ENCODE measurements at places on chromosomes 2 and 18.

- DNase-seq = no peak
Observed at GRCh38 chr2:46985512-46985911, 69.9 kb upstream of the MCFD2 start.

DNA sequence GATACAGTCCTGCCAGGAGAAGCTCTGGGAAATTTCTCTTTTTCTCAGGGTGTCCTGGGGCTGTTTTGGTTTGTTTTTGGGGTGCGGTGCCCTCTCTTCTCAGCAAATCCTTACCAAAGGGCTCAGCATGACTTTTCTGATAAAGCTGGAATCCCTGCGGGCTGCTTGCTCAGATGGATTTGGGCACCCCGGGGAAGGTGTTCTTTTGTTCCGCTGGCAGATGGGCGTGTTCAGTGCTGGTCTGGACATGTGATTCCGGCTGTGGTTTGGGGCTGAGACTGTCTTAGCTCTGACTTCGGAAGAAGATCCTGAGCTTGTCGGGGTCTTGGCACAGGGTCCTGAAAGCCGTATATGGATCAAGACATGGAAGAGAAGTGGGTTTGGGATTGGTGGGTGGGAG lies 134.2 kb upstream of the SPRED2 start:
- DNase-seq = no peak

GRCh38 chr2:118530976-118531375 lies 316.5 kb downstream of the EN1 start:
- DNase-seq = no peak

GRCh38 chr2:62939735-62940491 lies 110.7 kb upstream of the OTX1 start:
- no peak for DNase-seq

- no peak for DNase-seq
Observed at GRCh38 chr2:217611626-217612127, 391.1 kb downstream of the TNS1 start.

DNA sequence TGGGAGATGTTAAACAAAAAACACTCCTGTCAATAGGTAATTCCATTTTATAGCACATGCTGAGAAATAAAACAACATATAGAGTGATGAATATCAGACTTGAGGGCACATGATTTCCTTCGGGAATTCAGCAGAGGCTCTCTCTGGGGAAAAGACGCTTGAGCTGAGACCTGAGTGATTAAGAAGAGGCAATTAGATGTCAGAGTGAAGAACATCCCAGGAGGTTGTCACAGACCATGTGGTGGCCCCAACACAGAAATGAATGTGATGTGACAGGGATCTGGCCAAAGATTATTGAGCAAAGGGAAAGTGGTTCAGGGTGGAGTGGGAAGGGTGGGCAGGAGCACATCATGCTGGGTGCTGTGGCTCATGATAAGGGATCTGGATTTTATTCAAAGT lies 254.7 kb downstream of the RAD51AP2 start:
- DNase-seq = no peak

DNA sequence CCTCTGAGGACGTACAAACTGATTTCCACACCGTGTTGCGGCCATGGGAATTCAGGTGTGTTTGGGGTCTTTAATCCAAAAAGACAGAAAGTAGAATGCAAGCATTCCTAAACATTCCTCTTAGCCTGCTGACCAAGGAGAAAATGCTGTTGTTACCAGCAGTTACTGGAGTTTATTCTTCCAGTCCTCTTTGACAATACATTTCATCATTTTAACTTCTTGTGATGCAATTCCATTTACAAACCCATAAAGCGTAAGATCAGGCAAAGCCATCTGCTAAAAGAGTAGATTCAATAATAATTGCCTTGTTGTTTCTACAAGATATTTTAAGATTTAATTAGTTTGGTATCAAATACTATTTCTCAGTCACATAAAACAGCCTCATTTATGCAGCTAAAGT lies 32.7 kb downstream of the SPIRE1 start:
- no peak for DNase-seq

- no peak for DNase-seq
Observed at GRCh38 chr2:36965206-36965605, 1.1 kb downstream of the STRN start.

- DNase-seq = no peak
Observed at GRCh38 chr2:133952420-133952819, 301.5 kb upstream of the MGAT5 start.

DNA sequence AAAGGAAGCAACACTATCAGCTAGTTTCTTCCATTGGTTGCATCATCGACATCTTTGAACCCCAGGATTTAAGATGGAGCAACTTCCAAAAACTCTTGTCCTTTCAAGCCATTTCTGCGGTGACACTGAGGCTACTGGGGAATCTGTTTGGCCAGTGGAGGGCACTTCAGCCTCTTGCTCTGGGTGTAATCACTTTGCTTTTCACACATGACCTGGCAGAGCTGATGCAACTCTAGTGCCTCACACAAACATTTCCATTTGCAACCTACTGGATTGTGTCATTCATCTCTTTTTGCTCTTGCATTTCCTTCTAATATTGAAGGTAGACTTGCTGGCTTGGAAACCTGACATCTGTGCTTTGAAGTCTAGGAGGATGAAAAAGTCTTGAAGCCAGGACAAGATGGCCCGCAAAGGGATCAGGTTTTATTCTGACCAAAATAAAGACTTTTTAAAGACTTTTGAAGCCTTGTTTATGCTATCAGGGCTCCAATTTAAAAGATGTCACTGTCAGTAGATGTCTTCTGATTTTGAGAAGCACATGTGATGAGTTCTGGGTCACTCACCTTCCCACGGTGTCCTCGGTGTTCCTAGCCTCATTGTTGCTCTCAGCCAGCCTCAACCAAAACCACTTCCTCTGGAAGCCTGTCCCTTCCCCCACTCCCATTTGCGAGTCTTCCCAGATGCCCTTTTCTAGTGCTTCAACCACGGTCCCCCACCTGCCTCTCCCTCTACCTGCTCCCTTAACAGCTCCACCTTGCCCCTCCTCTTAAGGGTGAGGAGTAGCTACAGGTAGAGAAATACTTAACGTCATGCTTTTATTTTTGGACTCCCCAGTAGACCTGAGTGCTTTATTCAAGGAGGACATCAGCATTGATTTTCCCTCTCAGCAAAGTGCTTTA lies 69.7 kb upstream of the KCNE4 start:
- peak; percentile 14 for DNase-seq

DNA sequence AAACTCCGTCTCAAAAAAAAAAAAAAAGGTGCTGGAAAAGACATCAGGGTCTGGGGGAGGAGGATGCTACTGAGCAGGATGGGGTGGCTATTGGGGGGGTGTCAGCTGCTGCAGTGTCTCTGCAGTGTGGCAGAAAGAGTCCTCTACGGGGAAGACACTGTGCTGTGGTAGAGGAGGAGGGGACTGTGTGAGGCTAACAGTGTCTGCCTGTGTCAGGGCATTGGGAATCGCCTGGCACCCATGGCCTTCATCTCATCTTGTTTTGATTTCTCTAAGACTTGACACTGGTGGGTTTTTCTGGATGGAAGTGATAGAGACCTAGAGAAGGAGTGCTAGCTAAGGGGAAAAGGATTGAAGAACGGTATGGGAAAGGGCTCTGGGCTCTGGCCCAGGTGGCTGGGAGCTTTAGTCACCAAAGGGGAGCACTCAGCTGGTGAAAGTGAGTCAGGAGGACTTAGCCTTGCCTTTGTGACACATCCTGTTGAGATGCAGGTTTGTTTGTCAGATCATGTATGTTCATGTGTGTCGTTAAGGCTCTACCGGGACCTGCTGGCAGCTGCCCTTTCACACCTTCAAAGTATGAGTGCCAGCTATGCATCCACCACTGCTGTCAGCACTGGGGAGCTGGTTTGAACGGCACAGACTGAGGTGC lies 58.0 kb downstream of the FARP2 start:
- no peak for DNase-seq

- DNase-seq = no peak
Observed at GRCh38 chr2:227252831-227253230, 72.2 kb upstream of the MFF start.

- DNase-seq = no peak
Observed at GRCh38 chr2:172430678-172431077, 3.3 kb downstream of the ITGA6 start.

- no peak for DNase-seq
Observed at GRCh38 chr18:23250893-23251656, 115.8 kb downstream of the CABLES1 start.

DNA sequence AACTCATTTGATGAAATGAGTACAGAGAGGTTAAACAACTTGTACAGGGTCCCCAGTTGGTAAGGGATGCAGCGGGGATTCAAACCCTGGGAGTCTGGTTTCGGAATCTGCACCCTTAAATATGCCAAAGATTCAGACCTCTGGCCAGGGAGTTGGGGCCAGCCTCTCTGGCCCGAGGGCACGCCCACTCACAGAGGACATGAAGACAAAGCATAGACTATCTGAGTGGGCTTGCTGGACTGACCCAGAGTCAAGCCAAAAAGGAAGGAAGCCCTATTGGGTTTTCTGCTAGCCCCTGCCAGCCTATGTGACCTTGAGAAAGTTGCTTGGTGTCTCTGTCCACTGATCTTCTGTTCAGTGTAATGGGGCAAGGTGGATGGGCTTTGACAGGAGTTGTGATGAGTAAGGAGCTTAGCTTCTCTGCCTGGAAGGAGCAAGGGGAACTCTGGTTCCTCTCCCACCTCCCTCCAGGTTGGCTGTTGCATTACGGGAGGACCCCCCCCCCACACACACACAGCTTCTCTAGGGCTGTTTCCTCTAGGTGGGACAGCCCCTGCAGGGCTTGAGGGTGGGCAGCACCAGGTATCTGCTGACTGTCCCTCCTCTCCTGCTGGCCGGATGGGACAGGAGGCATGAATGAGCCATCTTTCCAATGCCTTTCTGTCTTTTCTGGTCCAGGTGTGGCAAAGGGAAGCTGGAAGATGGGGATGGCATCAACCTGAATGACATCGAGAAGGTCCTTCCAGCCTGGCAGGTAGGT lies 131.3 kb downstream of the CTIF start:
- no peak for DNase-seq

DNA sequence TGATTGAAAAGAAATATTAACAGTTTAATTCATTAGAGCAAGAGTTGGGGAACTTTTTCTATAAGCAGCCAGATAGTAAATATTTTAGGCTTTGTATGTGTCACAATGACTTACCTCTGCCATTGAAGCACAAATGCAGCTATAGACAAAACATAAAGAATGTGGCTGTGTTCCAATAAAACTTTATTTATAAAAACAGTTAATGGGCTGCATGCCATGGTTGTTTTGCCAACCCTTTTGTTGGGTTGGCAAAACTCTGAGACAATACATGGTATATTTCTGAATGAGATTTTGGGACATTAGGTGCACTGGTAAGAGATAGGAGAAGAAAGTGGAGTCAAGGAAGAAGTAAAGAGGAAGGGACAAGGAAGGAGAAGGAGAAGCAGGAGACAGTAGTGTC lies 61.8 kb upstream of the CERS6 start:
- DNase-seq = no peak

- no peak for DNase-seq
Observed at GRCh38 chr2:152920846-152921245, 202.4 kb downstream of the ARL6IP6 start.

GRCh38 chr2:130391872-130392670 lies 36.2 kb downstream of the PTPN18 start:
- no peak for DNase-seq

Data from CD4-positive, alpha-beta T cell (primary cell).